ENCODE measurements at places on chromosomes 16 and 17.

GRCh38 chr17:2947996-2948550, 115.3 kb downstream of the OR1D5 start:
- no peak for DNase-seq

DNA sequence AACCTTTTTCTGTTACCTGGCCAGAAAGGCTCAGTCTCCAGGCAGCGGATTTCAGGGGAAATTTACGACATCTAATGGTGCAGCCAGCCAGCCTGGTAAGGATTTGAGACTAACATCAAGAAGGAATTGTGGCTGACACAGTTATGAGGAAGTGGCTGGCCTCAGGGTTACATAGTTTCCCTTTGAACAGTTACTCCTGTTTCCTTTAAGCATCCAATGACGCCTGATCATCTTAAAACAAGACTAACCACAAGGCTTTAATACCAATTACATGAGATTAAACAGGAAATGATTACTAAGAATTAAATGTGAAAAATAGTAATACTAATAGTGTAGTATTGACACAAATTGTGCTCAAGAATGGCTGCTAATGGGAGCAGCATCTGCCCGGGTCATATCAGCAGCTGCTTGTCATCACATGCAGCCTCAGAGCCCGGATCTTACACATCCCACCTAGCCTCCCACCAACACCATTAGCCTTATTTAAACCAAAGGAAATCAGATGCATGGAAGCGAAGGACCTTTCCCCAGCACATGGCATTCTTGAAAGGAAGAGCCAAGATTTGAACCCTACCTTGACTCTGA, 431.8 kb downstream of the PMP22 start:
- DNase-seq: no peak

DNA sequence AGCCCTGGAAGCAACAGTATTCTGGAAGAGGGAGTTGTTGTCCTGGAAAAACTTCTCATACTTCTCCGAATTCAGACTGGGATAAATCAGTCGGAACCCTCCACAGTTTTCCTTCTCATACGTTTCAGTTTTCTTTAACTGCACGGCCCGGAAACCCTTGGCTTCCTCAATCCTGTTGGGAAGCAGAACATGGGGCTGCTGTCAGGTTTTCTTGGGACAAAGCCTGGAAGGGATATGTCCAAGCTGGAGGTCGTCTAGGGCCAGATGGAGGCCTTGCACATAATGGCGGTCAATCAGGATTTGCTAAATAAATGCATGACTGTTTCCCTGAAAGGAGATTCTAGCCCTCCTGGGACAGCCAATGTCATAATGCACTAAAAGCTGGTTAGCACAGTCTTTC, 29.2 kb downstream of the TTLL6 start:
- DNase-seq: no peak

- no peak for DNase-seq
These were observed 18.0 kb upstream of the BRD7 start for GRCh38 chr16:50386774-50387173.

DNA sequence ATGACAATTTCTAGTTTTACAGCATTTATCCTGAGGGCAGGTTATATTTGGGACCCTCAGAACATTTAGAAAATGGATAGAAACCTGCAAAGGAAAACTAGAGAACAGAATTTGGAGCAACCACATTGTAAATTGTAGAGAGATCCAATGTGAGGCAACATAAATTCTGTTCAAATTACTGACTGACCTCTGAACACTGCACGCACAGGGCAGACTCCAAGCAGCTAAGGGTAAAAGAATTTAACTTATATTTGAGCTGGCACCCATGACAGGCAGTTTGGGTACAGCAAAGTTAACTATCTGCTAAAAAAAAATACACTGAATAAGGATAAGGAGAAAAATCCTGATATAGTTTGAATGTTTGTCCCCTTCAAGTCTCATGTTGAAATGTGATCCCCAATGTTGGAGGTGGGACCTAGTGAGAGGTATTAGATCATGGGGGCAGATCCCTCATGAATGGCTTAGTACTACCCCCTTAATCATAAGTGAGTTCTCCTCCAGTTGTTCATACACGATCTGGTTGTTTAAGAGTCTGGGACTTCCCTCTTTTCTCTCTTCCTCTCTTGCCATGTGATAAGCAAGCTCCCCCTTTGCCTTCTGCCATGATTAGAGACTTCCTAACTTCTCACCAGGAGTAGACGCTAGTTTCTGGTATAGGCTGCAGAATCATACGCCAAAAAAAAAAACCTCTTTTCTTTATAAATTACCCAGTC, 75.7 kb downstream of the FBXL20 start:
- DNase-seq: no peak

DNA sequence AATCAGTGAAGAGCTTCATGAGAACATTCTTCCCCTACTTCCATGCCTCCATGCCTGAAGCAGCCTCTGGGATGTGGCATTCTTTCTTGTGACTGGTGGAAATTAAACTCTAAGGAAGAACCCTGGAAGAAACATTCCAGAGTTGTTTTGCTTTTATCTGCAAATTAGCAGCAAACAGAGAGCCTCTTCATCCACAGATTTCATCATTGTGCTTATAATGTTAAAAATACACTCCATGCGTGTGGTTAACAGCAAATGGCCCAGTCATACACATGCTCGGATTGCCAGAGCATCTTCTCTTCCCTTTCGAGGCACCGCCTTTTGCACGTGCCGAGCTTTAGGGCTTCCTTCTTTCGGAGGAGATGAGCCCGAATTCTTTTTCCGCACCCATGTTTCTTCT, 411.3 kb downstream of the SNX29 start:
- no peak for DNase-seq

GRCh38 chr17:28125526-28126378, 83.3 kb downstream of the NLK start:
- DNase-seq: no peak

DNA sequence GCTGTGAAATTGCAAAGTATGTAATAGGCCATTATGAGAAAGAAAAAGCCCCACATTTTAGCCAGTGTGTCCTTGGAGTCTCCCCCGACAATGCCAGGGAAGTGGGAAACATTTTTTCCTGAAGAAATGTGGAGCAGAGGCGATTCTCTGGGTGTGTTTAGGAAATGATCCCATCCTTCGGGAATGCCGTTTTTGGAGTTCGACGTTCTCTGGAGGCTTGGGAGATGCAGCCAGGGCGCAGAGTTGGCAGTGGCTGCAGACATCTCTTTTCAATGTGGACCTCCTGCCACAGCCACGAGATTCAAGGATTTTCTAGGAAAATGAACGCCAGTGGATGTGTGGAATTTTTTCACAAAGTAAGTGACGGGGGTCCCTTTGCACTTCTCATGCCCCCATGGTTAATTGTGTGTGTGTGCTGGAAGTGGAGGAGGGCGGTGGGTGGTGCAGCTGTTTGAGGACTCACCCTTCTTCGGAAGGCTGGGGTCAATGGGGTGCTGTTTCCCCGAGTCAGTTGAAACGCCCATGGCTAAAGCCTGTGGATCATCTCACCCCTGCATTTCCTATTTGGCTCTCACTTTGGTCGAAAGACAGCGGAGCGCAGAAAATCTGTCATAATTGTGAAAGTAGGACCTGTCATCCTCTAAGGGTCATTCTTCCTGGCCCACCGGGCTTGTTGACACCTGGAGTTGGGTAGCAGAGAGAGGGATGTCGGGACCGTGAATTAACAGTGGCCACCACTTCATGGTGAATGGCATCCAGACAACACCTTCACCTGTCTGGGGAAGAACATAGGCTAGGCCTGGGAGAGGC, 73.2 kb downstream of the CMIP start:
- no peak for DNase-seq

GRCh38 chr17:16942141-16943031, 29.5 kb downstream of the TNFRSF13B start:
- no peak for DNase-seq

GRCh38 chr16:70635336-70636016, 10.9 kb upstream of the IL34 start:
- DNase-seq: no peak

DNA sequence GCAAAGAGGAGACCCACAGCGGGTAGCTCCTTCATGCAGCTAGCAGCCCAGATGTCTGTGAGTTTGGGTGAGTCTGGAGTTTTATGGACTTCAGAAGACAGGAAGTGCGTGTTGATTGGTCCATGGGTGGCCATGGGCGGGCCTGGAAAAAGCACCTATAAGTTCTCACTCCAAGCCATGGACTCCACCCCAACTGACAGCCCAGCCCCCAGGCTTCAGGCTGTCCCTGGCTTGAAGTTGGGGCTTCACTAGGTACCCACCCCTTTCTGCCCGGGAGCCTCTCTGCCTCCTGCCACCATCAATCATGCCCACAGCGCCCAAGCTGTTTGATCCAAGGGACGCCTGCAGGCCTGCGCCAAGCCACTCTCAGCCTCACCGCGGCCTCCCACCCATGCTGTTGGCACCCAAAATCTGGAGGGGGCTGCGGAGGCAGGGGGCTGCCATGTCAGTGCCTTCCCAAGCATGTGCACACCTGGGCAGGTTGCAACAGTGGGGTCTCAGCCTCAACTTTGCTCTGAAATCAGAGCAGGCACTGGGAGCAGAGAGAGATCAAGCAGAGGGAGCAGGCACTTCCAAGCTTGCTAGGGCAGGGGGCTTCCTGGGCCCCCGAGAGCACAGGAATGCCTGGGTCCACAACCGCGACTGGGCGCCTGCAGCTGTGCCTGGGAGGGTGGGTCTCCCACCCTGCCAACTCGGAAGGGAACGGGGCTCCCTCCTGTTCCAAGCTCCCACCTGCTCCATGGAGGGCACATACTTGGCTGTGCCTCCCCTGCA, 1503.7 kb downstream of the CDH11 start:
- DNase-seq: no peak

- no peak for DNase-seq
These were observed 171.7 kb downstream of the ZFHX3 start for GRCh38 chr16:72876221-72876620.

DNA sequence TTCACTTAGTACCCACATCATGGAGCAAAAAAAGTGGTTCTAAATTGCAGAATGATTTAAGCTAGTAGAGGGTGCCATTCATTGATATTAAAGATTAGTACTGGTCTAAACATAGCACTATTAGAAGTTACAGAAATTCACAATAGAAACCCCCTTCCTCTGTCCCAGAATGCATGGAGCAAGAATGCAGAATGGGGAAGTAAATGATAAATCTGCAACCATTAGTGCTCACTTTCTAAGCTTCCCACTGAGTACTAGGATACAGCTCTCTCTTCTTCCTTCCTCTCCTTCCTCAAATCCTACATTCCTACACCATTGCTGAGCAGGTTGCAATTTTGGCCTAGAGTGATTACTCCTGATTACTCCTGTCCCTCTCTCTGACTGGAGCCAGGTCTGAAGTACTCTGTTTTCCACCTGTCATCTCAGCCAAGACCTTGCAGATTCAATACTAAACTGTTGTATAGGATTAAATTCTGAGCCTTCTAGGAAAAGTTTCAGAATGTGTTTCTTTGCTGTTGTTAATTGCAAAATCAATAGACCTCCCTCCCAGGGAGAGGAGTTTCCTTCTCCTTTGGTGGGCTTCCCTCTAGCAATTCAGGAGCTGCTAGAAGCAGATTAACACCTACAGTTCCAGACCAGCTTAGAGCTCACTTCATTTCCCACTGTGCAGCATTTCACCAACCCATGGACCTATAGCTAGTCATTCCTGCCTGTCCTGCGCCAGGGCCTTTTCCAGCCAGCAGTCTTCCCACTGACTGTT, 165.5 kb upstream of the TBX2 start:
- DNase-seq: no peak

DNA sequence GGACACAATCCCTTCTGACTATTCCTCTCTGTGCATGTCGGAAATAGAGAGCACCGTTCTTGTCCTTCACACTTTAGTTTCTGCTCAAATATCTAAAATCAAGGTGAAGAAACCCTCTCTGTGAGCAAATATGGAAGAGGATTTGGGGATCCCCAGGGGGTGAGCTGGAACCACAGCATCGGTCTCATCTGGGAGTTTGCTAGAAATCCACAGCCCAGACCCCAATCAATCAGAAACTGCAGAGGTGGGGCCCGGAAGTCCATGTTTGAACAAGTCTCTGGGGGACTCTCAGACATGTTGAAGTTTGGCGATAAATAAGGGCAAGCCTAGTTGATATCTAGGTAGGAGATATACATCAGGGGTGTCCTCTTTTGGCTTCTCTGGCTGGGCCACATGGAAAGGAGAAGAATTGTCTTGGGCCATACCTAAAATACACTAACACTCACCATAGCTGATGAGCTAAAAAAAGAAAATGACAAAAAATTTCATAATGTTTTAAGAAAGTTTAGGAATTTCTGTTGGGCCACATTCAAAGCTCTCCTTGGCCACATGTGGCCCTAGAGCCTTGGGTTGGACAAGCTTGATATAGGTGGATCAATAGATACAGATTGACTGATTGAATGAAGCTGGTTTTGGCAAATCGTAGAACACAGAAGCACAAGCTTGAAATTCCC, 168.0 kb upstream of the FOXF1 start:
- DNase-seq: no peak

GRCh38 chr16:30837904-30838303, 50.9 kb upstream of the ZNF629 start:
- DNase-seq: no peak

DNA sequence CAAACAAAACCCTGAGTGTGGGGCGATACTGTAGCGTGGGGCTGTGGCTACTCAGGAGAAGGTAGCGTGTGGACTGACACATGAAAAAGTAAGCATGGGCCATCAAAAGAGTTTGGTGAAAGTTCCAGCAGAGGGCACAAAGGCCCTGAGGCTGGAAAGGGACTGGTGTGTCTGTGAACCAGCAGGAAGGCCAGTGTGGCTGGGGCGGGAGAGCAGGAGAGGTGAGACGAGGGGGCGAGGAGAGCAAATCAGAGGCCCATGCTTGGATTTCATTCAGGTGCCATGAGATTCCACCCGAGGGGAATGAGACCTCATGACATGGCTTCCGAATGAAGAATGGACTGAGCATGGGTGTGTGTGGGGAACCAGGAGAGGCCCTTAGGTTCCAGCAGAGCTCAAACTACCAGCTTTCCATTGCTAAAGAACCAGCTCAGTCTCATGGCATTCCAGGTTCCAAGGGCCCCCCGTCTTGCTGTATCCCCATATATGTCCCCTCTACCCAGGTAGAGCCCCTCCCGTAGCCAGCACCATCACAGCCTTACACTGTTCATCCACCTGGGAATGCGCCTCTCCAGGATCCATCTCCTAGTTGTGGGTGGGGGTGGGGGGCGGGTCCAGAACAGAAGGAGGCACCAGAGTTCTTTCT, 31.1 kb downstream of the TRPV2 start:
- no peak for DNase-seq

- DNase-seq: no peak
These were observed 43.9 kb downstream of the CLEC16A start for GRCh38 chr16:10988164-10988803.

GRCh38 chr16:86647561-86647960, 69.2 kb downstream of the FOXL1 start:
- no peak for DNase-seq

DNA sequence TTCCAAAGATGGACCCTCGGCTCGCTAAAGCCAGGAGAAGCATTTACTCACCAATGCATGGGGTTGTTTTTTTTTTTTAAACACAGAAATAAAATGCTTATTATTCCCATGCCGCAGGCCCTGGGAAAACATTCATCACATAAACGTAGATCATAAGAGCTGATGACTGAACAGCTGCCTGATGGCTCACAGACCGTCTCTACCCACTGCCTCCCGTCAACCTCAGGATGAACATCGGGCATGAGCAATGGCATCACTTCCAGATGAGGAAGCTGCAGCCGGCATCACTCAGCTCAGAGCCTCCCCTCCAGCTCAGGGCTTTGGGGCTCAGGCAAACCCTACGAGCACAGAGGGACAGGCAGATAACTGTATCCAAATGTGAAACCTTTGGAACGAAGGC, 380.6 kb downstream of the CPPED1 start:
- no peak for DNase-seq

- no peak for DNase-seq
These were observed 225.2 kb downstream of the MAF start for GRCh38 chr16:79375351-79375750.
